ENCODE measurements at places on chromosomes 6 and 20. TPM values are rescaled to one million over a fixed set of nuclear protein-coding genes. Genes with fewer than 3 reads are reported as not detected.

DNA sequence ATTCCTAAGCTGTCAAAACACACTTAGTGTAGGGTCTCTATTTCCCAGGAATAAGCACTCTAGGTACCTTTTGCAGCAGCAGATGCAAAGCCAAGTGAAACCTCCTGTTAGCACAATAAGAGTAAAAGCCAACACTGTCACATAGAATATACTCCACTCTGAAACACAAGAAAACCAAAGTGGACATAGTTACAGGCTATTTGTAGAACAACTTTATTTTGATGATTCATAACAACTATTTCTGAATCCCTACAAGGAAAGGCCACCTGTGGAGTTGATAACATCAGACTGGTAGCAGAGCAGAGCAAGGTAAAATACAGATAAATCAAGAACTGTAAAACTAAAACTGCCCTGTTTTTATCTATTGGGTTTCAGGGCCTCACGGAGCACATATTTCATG, 59.7 kb downstream of the ALDH5A1 start:
- no peak for DNase-seq

DNA sequence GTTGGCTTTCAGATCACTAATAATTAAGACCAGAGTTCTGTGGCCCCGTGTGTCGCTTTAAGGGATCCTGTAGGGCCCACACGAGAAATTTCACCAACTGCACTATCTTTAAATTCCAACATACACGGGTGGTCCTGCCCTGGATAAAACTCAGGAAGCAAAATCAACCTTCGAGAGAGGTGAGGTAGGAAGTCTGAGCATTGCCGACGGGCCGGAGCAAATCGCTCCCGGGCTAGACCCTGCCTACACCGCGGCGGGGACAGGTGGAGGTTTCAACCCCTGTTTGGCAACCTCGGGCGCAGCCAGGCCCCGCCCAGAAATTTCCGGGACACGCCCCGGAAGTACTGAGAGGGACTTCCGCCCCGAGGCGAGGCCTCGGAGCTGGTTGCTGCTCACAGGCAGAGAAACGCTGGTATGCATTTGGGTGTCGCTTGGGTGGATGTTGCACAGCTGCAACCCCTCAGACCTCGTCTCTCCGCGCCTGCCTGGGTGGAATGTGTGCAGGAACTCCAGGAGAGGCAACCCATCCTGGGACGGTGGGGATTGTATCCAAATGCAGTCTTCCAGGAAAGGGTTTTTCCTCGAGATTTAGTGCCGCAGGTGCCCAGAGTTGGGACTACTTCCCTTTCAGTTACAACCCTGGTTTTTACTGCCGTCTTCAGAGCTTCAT, 19.9 kb downstream of the ZKSCAN8 start:
- peak; percentile 88 for DNase-seq

DNA sequence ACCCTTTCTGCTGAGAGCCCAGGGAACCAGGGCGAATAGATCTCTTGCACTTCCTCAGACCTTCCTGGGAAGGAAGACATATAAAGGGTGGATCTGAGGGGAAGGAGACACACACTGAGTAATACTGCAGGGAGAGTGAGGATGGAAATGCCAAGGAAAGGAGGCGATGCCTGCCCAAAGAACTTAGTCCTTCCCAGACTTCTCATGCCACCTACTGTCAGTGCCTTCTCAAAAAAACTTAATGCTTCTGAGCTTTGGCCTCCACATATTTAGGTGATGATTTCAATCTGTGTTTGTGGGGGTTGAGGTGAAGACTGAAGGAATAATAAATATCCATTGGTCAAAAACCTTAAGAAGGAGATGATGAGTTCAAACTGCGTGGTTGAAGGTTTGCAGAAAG, 9.7 kb downstream of the BTN3A1 start:
- DNase-seq, result no peak

DNA sequence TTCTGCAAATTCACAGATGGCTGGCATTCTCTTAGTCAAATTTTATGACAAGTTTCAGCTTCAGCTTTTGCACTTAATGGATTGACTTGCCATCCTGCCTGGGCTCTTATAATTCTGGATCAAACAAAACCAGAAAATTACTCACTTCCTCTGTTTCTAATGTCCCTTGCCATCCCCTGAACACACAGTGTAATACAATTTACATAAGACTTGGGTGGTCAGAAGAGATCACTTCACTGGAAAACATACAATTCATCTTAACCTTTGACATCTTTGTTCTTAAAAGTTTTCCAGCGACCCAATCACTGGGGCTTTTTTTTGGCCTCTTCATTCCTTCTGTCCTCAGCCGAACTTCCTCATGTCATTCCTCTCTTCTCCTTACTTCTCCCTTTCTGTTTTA, 199.0 kb downstream of the ARHGAP18 start:
- DNase-seq, result no peak

DNA sequence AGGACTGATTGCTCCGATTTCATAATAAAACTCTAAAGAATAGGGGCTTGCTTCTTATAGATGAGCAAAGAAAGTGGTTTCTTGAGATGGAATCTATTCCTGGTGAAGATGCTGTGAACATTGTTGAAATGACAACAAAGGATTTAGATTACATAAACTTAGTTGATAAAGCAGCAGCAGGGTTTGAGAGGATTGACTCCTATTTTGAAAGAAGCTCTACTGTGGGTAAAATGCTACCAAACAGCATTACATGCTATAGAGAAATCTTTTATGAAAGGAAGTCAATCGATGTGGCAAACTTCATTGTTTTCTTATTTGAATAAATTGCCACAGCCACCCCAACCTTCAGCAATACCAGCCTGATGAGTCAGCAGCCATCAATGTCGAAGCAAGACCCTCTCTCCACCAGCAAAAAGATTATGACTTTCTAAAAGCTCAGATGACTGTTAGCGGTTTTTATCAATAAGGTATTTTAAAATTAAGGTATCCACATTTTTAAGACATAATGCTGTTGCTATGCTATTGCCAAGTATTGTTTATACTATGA, 12.7 kb upstream of the MTRF1L start:
- DNase-seq, result no peak

DNA sequence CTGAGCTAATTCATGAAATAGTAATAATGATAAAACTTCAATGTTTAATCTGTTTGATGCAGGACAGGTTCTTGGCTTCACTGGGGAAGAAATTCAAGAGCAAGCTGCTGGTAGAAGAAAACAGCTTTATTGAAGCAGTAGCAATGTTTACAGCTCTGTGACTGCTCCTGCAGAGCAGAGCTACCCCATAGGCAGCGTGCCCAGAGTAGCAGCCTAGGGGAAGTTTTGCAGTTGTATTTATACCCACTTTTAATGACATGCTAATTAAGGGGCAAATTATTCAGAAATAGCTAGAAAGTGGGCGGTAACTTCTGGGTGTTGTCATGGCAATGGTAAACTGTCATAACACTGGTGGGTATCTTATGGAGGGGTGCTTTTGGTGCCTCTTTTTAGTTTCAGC, 518.0 kb downstream of the RFPL4B start:
- no peak for DNase-seq

GRCh38 chr20:15937179-15937578, 636.1 kb downstream of the KIF16B start:
- DNase-seq, result no peak

DNA sequence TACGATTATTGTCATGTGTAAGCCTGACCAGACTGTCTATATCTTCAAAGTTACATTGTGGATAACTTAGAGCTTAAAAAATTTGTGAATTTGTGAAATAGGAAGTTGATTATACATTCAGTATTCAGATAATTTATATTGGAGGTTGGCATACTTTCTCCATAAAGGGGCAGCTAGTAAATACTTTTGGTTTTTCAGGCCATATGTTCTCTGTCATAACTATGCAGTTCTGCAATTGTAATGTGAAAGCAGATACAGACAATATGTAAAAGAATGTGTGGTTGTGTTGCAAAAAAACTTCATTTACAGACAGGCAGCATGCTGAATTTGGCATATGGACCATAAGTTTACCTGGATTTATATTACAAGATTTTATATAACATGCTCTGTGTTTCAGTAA, 29.3 kb downstream of the HSF2 start:
- no peak for DNase-seq

GRCh38 chr20:1310071-1310470, 18.9 kb downstream of the SDCBP2 start:
- no peak for DNase-seq

The LGSN gene
- total RNA-seq, result not detected

The PRICKLE4 gene
- 2.4 TPM for total RNA-seq

The RHAG gene
- 0.64 TPM for total RNA-seq
